ENCODE measurements at places on chromosomes 4 and X.

- H3K27me3 ChIP-seq, result peaks cover 4% of the 10 kb centered on the region
- no peak for DNase-seq
- no peak overlapping the region for H3K27ac ChIP-seq
- H3K4me1 ChIP-seq, result no peaks in the 10 kb centered on the region
- no peak overlapping the region for H3K4me3 ChIP-seq
- H3K36me3 ChIP-seq, result no peaks in the 10 kb centered on the region
These were observed 57.5 kb upstream of the SMIM10 start for GRCh38 chrX:134933248-134933647.

DNA sequence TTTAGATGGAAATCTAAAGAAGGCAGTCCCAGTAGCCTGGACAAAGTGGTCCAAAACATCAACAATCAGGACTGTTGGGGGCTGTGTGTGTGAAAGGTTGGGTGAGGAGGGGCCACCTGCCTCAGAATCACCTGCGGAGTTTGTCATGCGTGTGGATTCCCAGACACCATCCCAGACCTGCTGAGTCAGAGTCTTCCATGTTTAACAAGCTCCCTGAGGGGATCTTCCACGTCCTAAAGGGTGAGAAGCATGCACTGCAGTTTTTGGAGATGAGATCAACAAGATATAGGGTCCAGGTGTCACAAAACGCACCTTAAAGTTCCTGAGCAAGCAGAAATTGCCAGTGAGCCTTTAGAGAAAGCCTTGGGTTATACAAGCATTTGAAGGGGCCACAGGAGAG lies 207.0 kb upstream of the FAM9B start:
- no peaks in the 10 kb centered on the region for H3K27me3 ChIP-seq
- no peak overlapping the region for H3K27ac ChIP-seq
- no peaks in the 10 kb centered on the region for H3K4me1 ChIP-seq
- H3K36me3 ChIP-seq, result no peaks in the 10 kb centered on the region
- no peak for DNase-seq

DNA sequence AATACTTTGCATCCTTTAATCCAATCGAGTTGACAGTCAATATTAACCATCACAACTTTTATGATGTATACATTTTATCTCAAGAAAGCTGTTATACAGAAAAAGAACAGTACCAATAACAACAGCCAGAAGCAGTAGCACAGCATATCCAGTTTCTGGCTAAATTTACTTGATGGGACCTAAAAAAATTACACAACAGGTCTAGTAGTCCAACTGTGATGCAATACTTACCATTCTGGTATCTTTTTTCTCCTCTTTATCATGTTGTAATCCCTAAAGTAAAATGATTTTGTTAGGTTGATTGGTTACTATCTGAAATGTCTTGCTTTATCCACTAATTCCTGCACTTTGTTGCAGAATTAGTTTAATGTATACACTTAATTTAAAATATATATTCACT lies 1150.6 kb downstream of the FAT4 start:
- H3K4me3 ChIP-seq, result no peak overlapping the region
- no peaks in the 10 kb centered on the region for H3K36me3 ChIP-seq
- no peaks in the 10 kb centered on the region for H3K27me3 ChIP-seq
- H3K4me1 ChIP-seq, result no peaks in the 10 kb centered on the region

- DNase-seq, result no peak
- no peak overlapping the region for H3K27ac ChIP-seq
- H3K4me1 ChIP-seq, result no peaks in the 10 kb centered on the region
These were observed 38.1 kb upstream of the NYX start for GRCh38 chrX:41409006-41409405.

DNA sequence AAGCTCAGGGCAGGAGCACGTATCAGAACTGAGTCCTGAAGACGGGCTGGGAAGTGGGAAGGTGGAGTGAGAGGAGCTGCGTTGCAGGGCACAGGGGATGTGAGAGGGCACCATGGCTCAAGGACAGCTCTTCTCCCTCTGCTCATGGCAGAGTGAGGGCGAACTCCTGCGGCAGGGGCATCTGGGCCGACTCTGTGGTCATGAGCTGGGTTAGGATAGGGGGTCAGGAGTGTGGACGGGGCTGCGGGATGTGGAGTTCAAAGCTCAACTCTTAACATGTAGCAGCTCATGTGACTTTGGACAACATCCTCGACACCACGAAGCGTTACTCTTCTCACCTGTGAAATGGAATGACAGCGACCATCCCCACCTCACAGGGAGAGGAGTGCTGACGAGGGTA lies 19.4 kb upstream of the SORCS2 start:
- H3K36me3 ChIP-seq, result no peaks in the 10 kb centered on the region
- H3K4me3 ChIP-seq, result no peak overlapping the region
- peaks cover 6% of the 10 kb centered on the region for H3K4me1 ChIP-seq
- DNase-seq, result no peak
- no peak overlapping the region for H3K27ac ChIP-seq

- no peaks in the 10 kb centered on the region for H3K4me1 ChIP-seq
- no peak overlapping the region for H3K4me3 ChIP-seq
- no peak overlapping the region for H3K27ac ChIP-seq
- H3K27me3 ChIP-seq, result peaks cover 7% of the 10 kb centered on the region
- no peaks in the 10 kb centered on the region for H3K36me3 ChIP-seq
These were observed 182.4 kb upstream of the LCORL start for GRCh38 chr4:18203966-18204365.

DNA sequence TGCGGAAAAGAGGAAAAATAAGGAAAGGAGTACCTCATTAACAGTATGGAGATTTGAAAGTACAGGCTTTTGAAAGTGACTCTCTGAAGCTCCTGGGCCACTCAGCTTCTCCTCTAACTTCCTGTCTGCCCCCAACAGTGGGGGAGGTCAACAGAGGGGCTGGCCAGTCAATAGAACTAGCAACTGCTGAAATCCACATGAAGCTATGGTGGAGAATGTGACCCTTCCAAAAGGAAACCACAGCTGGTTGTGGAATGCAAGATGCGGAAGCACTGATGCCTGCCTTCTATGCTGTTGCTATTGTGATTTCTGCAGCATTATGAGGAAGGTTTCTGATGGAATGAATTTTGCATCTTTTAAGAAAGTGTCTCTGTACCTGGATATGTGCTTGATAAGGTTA lies 2.4 kb downstream of the CORIN start:
- peaks cover 13% of the 10 kb centered on the region for H3K27me3 ChIP-seq
- peaks cover 31% of the 10 kb centered on the region for H3K4me1 ChIP-seq
- no peak for DNase-seq
- no peaks in the 10 kb centered on the region for H3K36me3 ChIP-seq

- no peaks in the 10 kb centered on the region for H3K36me3 ChIP-seq
- peak overlapping the region; percentile 94 for H3K4me3 ChIP-seq
These were observed 609 bp downstream of the NR3C2 start for GRCh38 chr4:148441624-148441985.

DNA sequence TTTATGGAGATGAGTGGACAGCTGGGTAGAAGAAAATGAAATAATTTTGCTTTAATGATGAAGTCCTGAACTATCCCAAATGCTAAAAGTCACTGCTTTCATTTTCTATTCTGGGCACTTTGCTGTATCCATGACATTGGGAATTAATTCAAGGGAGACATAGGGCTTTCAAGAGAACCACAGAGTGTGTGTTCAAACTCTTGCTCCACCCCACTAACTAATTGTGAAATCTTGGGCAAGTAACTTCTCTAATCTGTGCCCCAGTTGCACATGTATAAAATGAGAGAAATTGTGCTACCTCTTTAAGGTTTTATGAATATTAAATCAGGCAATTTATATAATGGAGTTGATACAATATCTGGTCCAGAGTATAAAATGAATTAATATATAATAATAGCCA lies 1422.0 kb downstream of the ADGRL3 start:
- no peak overlapping the region for H3K4me3 ChIP-seq
- DNase-seq, result no peak
- H3K27ac ChIP-seq, result no peak overlapping the region
- no peaks in the 10 kb centered on the region for H3K27me3 ChIP-seq
- no peaks in the 10 kb centered on the region for H3K36me3 ChIP-seq

GRCh38 chrX:46967547-46967946 lies 55.3 kb downstream of the JADE3 start:
- no peak for DNase-seq
- no peak overlapping the region for H3K27ac ChIP-seq
- peaks cover 4% of the 10 kb centered on the region for H3K27me3 ChIP-seq
- no peaks in the 10 kb centered on the region for H3K36me3 ChIP-seq
- no peak overlapping the region for H3K4me3 ChIP-seq

DNA sequence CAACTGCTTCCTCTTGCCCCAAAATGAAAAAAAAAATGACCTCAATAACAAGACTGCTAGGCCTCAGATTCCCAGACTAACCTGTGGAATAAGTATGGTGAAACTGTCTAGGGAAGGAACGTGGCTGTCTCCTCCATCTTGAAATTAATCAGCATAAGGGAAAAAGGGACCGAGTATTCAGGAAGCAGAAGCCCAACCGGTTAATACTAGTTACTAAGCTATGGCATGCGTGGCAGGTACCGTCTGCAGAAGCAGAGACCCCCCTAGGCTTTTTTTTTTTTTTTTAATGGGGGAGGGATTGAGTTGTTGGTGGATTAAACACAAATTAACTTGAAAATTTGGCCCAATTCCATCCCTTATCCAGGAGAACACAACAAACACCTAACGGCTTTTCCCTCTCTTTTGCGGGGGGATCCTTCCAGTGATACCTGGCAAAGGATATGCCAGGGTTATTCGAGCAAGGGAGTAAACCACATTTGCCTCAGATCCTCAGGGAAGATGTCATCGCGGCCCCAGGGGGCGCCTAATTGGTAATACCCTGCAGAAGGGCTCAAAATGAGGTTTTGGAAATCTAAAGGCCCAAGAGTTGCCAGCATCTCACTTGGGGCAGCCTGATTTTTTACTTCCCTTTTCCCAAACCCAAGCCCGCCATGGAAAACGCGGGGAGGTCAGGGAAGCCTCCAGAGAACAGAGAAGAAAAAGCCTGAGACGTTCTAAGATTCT lies 893 bp downstream of the RLIM start:
- peaks cover 26% of the 10 kb centered on the region for H3K4me1 ChIP-seq
- H3K27me3 ChIP-seq, result no peaks in the 10 kb centered on the region
- peak overlapping the region; percentile 96 for H3K4me3 ChIP-seq
- H3K27ac ChIP-seq, result peak overlapping the region; percentile 99

GRCh38 chr4:40240040-40240653 lies 43.3 kb downstream of the RHOH start:
- no peak for DNase-seq
- H3K4me3 ChIP-seq, result peak overlapping the region; percentile 87
- H3K27me3 ChIP-seq, result no peaks in the 10 kb centered on the region
- peaks cover 92% of the 10 kb centered on the region for H3K4me1 ChIP-seq
- H3K27ac ChIP-seq, result peak overlapping the region; percentile 98

DNA sequence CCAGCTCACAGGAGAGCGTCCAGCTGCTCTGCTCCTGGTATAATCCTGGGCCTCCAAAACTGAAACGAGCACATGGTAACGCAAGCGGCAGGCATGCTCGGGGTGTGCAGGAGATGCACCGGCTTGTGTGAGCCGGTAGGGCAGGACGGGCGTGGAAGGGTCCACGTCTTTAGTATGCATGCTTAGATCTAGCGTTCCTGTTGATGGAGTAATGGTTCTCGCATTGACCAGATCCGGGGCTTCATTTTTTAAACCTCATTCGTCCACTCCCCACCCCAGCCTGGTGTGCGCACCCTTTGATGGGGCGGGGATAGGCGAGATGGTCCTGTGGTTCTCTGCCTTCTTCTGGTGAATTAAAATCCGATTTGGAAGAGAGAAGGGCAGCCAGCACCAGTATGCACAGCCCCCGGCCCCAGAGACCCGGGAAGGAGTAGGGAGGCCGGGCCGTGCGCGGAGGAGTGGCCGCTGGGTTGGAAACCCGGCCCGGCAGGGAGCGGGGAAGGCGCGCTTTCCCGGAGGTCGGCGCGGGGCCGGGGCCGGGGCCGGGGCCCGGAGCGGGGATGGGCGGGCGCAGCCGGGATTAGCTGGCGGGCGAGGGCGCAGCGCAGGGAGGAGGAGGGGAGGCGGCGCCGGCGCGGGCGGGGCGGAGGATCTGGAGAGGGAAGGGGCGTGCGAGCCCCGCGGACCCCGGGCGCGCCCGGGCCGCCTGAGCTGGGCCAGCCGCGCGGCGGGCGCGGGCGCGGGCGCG lies 39.9 kb downstream of the FAM149A start:
- no peak overlapping the region for H3K27ac ChIP-seq
- H3K36me3 ChIP-seq, result no peaks in the 10 kb centered on the region
- peaks cover 9% of the 10 kb centered on the region for H3K4me1 ChIP-seq
- H3K27me3 ChIP-seq, result peaks cover 40% of the 10 kb centered on the region

- no peak for DNase-seq
- H3K4me3 ChIP-seq, result no peak overlapping the region
- H3K36me3 ChIP-seq, result no peaks in the 10 kb centered on the region
- peaks cover 2% of the 10 kb centered on the region for H3K27me3 ChIP-seq
These were observed 33.7 kb downstream of the IDS start for GRCh38 chrX:149471397-149471796.

GRCh38 chr4:88724406-88724805 lies 26.8 kb upstream of the NAP1L5 start:
- DNase-seq, result no peak
- no peak overlapping the region for H3K4me3 ChIP-seq

DNA sequence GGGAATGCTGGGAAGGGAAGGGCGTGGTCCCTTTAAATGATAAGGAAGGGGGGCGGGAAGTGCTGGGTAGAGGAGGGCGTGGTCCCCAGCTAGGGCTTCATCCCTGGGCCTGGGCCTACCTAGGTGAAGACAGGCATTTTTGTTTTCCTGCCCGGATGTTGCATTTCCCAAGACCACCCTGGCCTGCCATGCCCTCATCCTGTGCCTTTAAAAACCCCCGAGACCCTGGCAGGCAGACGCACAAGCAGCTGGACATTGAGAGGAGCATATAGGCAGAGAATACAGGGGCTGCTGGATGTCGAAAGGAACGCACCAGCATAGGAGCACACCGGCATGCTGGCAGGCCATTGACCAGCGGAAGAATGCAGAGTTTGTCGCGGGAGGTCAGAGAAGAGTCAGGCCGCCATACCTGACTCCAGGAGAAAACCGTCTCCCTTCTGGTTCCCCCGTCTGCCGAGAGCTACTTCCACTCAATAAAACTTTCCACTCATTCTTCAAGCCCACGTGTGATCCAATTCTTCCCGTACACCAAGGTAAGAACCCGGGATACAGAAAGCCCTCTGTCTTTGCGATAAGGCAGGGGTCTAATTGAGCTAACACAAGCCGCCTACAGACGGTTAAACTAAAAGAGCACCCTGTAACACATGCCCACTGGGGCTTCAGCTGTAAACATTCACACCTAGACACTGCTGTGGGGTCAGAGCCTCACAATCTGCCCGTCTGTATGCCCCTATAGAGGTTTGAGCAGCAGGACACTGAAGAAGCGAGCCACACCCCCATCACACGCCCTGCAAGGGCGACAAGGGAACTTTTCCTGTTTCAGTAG lies 2.9 kb upstream of the AGA start:
- peaks cover 1% of the 10 kb centered on the region for H3K36me3 ChIP-seq

DNA sequence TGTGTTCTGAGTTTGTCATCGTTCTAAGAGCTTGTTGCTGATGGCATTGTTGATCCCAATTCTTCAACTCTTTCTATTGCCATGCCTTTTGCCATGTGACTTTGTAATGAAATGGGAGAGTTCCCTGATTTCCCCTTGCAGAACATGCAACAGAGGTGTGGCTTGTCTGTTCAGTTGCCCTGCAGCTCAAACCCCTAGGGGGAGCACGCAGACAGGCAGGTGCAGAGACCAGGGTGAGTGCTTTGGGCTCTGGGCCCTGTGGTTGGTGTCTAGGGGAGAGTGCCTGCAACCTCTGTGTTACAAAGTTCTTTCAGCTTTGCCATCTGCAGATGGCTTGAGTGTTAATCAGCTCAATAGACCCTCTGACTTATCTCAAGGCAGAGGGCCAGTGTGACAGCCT lies 332.7 kb downstream of the MID1IP1 start:
- H3K36me3 ChIP-seq, result no peaks in the 10 kb centered on the region
- DNase-seq, result no peak
- H3K27me3 ChIP-seq, result no peaks in the 10 kb centered on the region
- peaks cover 6% of the 10 kb centered on the region for H3K4me1 ChIP-seq
- H3K27ac ChIP-seq, result no peak overlapping the region

GRCh38 chr4:158885564-158885963 lies 116.7 kb downstream of the FNIP2 start:
- peaks cover 3% of the 10 kb centered on the region for H3K36me3 ChIP-seq
- no peaks in the 10 kb centered on the region for H3K27me3 ChIP-seq
- H3K4me1 ChIP-seq, result no peaks in the 10 kb centered on the region
- no peak overlapping the region for H3K27ac ChIP-seq
- DNase-seq, result no peak
